Tibial nerve (tissue), 4 donors: ENCODE measurements at places on chromosomes 12 and 14.

DNA sequence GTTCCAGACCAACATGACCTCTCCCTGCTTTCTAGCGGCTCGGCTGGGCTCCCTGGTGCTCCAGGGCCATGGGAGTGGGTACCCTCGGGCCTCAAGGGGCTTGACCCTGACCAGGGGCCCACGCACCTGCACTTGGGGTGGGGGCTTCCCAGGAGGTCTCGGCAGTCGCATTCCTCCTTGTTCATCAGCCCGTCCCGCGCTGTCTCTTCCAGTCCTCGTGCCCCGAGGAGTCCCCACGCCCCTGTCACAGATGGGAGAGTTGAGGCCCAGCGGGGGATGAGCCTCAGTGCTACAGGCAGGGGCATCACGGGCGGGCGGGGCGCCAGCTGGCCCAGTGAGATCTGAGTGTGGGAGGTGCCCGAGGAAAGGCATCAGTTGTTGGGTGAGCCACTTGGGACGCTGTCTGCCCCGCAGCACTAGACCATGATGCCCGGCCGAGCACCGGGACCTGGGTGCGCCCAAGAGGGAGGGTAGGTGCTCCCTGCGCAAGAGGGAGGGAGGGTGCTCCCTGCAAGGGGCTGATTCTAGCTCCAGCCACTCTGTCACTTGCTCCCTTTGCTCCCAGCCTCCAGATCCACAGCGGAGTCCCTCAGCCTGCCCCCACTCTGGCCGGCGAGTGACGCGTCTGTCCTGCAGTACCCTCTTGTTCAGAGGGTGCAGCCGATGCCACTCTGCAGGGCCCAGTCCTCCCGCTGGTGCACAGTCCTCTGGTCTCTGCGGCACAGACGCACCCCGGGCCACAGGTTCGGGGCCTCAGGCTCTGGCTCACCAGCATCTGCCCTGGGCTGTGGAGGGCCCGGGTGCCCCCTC is 23.8 kb downstream of the MMP17 start:
- DNase-seq: no peak

- no peak for DNase-seq
Observed at GRCh38 chr12:133129368-133130037, 571 bp downstream of the ZNF891 start.

DNA sequence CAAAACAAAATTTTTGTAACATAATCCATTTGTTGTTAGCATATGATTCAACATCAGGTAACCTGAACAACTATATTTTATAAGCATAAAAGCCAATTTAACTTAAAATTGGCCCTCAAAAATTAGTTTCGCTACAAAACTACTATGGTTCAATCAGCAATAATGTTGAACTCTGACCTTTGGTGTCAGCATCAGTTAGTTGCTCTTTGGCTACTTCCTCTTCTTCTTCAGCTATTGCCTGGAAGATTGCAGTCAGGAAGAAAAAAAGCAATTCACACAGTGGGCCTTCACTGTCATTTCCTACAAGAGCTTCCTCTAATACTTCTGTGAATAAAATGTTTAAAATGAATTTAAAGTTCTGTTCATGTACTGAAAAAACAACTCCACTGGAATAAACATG is 78.2 kb upstream of the CFL2 start:
- DNase-seq: no peak

- no peak for DNase-seq
Observed at GRCh38 chr12:67433385-67434175, 164.4 kb downstream of the CAND1 start.

GRCh38 chr14:64513271-64513670 is 8.7 kb downstream of the ZBTB1 start:
- DNase-seq: no peak

DNA sequence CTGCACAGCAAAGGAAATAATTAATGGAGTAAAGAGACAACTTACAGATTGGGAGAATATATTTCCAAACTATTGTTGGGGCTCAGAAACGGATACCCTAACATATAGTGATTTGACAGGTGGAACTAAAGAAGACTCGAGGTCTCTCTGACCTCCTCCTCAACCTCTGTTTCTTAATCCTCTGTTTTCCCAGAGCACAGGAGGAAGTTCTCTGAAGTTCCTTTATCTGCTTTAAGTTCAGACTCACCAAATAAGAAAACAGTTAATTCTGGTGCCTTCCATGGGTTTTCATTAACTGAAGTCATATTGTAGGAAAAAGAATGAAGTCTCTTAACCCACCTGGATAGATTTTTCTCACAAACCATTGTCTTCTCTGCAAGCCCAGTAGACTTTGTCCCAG is 29.2 kb downstream of the CLEC2D start:
- no peak for DNase-seq

- DNase-seq: no peak
Observed at GRCh38 chr12:104137001-104137901, 759 bp downstream of the NFYB start.

DNA sequence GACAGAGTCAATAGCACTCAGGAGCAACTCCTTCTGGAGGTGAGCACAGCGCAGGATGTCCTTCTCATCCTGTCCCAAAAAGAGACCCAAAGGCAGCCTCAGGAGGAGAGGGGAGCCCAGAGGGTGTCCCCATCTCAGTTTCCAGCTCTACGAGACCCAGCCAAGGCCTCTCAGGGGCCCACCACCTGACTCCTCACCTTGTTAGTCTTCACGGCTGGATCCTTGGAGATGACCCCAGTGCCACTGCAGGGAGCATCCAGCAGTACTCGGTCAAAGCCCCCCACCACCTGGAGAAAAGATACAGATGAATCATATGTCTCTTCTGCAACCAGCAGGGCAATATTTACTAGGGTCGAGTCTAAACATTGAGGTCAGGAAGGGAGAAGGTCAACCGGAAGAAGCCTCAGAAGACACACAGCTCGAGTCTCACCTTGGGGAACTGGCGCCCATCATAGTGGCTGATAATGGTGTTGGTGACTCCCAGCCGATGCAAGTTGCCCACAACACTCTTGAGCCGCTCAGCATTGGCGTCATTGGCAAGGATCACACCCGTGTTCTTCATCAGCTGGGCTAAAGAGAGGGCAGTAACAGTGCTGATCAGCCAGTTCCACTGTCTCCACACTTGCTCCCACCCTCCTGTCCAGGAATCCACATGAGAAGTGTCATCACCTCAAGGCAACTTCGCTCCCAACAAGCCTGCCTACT is 4.8 kb upstream of the IFFO1 start:
- no peak for DNase-seq

DNA sequence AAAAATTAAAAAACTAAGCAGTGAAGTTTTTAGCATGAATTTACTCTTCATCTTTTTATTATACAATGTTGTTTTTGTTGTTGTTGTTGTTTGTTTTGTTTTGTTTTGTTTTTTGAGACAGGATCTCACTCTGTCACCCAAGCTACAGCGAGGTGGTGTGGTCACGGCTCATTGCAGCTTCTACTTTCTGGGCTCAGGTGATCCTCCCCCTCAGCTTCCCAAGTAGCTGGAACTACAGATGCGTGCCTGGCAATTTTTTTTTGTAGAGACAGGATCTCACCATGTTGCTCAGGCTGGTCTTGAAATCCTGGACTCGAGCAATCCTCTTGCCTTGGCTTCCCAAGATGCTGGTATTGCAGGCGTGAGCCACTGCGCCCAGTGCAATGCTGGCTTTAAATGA is 11.3 kb downstream of the PPFIBP1 start:
- no peak for DNase-seq

- no peak for DNase-seq
Observed at GRCh38 chr12:28065889-28066630, 93.5 kb upstream of the PTHLH start.

- DNase-seq: no peak
Observed at GRCh38 chr12:85266356-85266755, 13.7 kb upstream of the ALX1 start.

DNA sequence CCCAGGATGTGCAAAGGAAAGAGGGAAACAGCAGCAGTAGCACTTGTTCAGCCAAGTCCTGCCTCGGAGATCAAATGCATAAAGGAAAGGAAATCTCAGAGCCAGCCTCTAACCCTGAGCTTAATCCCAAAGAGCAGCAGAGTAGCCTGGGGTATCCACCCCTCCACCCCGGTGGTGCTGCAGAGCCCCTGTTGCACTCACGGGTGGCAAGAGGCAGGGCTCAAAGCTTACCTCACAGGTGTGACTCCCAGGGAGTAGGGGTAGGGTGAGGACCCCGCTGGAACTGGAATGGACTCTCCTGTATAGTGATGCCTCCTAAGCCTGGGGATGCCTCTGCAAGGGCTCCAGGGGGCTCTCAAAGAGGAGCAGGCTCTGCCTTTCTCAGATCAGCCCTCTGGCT is 211.1 kb downstream of the CACNA1C start:
- DNase-seq: no peak

GRCh38 chr12:18696971-18697602 is 40.7 kb downstream of the PLCZ1 start:
- no peak for DNase-seq

DNA sequence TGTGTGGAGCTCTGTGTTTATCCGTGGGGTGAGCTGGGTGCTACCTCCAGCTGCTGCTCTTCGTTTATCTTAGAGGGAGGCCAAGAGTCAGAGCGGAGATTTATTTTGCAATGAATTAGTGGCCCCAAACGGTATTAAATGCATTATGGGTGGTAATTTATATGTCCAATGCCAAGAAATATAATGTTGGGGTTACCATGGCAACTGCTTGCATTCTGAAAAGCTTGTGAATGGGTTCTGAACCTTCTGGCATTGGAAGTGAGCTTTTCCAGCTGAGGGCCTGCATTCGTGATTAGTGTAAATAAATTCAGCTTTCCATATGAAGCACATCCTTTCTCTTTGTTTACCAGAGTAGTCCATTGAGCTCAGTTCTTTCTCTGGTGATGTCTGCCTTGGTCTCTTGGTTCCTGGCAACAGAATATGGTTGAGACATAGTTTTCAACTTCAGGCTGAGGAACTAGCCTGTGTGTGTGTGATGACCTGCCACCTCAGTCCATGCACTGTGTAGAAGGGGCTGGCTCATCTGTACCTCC is 51.8 kb downstream of the TRAF3 start:
- no peak for DNase-seq

- DNase-seq: no peak
Observed at GRCh38 chr12:88922816-88923215, 342.5 kb upstream of the KITLG start.

DNA sequence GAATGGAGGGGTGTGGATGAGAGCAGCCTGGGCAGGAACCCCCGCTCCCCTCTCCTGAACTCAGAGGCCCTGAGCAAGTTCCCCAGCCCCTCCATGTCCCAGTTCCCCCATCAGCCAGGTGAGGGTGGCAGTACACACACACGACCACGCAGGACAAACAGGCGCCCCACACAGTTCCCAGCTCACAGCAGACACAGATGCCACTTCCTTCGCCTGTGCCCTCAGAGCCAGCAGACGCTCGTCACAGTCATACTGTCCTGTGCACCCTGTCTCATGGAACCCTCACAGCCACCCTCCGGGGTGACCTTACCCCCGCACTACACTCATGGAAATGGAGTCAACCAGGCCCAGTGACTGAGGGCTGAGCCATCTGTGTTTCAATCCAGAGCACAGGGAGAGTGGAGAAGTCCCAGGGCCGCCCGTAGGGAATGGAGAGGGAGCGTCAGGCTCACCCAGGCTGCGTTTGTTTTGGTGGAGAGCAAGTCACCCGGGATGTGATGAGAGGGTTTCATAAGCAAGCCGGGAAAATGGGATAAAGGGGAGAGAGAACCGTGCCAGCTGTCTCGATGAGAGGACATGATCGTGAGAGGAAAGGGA is 47.5 kb upstream of the DYNC1H1 start:
- DNase-seq: no peak

DNA sequence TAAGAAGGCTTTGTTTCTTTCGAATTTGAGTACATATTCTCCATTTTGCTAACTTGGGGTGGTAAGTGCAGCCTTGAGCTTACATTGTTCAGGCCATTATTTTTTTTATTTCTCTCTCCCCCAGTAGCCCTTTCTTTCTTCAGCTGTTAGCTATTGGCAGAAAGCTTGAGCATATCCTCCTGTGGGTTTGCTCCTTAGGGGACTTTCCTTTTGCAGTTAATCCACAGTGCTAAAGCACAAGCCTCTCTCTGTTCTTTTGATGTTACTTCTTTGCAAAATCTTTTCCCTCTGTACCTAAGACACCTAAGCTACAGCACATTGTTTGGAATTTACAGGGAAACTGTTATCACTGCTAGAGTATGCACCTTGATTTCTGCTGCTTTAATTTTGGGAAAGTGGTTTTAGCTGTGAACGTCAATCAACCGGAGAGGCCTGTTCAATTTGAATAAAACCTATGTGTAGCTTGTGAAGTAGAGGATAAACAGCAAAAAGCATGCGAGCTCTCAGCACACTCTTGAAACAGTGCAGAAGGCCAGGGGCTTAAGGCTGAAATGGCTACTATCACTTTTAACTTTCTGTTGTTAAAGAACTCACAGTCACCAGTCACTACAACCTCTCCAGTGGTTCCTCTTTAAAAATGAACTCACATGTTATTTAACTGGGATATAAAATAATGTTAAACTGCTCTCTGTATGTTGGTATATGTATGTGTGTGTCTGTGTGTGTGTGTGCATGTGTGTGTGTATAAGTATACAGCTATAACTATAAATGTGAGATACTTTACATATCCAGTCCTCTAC is 139.2 kb downstream of the PDZRN4 start:
- no peak for DNase-seq

DNA sequence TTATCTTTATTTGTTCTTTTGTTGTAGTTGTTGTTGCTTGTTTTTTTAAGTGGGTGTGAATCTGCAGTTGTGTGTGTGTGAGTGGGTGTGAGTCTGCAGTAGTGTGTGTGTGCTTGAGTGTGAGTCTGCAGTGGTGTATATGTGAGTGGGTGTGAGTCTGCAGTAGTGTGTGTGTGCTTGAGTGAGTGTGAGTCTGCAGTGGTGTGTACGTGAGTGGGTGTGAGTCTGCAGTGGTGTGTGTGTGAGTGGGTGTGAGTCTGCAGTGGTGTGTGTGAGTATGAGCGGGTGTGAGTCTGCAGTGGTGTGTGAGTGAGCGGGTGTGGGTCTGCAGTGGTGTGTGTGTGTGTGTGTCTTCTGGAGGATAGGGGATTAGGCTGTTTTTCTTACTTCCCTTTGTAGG is 1186.8 kb upstream of the SEL1L start:
- DNase-seq: no peak

DNA sequence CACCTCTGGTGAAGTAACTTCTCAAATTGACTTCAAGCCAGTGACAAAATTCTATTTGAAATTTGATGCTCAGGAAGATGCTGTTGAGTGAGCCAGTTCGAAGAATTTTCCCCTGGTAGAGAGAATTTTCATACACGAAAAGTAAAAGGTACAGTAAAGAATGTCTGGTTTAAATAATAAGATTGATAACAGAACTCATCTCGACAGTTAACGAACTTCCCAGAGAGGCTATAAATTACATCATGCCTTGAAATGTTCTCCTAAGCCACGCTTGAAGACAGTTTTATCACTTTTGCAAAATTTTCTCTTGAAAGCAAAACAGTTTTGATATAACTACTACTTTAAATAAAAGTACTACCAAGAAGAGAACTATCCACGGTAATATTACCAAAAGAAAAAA is 14.4 kb upstream of the OR11G2 start:
- no peak for DNase-seq

GRCh38 chr12:81958406-81958805 is 199.3 kb upstream of the PPFIA2 start:
- no peak for DNase-seq

- no peak for DNase-seq
Observed at GRCh38 chr14:87745507-87746118, 247.4 kb downstream of the GALC start.

GRCh38 chr12:85466890-85467289 is 186.9 kb downstream of the ALX1 start:
- DNase-seq: no peak

- DNase-seq: no peak
Observed at GRCh38 chr14:28468191-28469151, 298.1 kb upstream of the FOXG1 start.
